Sigmoid colon (tissue), 7 donors: ENCODE measurements at places on chromosomes 7 and 10. TPM values are rescaled to one million over a fixed set of nuclear protein-coding genes. Genes with fewer than 3 reads are reported as not detected.

The OR2A1 gene
- 0.16 TPM for total RNA-seq

The SLC26A4 gene
- 1.4 TPM for total RNA-seq

The PLXDC2 gene
- 41.8 TPM for total RNA-seq

The TMEM176B gene
- total RNA-seq, result 47.4 TPM

The GTF2IRD1 gene
- total RNA-seq, result 17.1 TPM

The HYAL4 gene
- not detected for total RNA-seq
